ENCODE measurements at places on chromosomes 1 and 21.
A peak's percentile ranks its signal among the peaks of the same experiment; 100 is the strongest.

GRCh38 chr1:203063287-203063686 is 22.5 kb downstream of the MYOG start:
- no peak for DNase-seq

- DNase-seq: no peak
Measured at GRCh38 chr1:28981210-28981609, 66.8 kb downstream of the EPB41 start.

DNA sequence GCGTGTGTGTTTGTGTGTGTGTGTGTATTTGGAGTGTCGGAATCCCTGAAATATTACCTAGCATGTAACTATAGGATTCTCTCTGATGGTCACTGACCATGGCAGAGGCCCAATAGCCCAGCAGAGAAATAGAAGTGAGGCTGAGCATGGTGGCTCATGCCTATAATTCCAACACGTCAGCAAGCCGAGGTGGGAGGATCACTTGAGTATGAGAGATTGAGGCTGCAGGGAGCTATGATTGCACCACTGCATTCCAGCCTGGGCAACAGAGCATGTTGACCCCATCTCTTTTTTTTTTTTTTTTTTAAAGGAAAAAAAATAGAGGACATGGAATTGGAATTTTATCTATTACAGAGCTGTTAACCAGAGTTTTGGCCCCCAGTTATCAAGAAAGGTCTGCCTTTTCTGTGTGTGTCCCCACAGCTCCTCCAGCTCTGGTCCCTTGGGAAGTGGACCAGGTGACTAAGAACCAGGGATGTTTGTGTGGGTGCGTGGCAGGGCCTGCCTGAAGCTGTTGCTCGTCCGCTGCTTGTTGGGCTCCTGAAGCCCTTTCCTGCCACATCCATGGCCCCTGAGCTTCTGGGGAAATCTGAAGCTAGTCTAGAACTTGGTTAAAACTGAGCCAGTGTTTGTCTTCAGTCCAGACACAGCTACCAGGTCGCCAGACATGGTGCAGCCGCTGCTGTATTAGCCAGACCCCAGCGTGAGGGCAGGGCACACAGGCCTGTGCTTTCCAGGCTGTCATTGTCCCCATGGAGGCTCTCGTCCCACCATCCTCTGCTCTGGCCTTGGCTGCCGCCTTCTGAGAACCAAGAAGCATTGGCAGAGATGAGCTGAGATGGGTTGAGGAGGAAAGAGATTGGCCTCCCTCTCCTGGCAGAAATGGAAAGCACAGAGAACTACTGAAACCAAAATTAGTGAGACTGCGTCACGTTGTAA is 25.5 kb downstream of the CAPN9 start:
- peak; percentile 58 for DNase-seq

- DNase-seq: no peak
Measured at GRCh38 chr1:7387053-7387927, 383.8 kb upstream of the VAMP3 start.

DNA sequence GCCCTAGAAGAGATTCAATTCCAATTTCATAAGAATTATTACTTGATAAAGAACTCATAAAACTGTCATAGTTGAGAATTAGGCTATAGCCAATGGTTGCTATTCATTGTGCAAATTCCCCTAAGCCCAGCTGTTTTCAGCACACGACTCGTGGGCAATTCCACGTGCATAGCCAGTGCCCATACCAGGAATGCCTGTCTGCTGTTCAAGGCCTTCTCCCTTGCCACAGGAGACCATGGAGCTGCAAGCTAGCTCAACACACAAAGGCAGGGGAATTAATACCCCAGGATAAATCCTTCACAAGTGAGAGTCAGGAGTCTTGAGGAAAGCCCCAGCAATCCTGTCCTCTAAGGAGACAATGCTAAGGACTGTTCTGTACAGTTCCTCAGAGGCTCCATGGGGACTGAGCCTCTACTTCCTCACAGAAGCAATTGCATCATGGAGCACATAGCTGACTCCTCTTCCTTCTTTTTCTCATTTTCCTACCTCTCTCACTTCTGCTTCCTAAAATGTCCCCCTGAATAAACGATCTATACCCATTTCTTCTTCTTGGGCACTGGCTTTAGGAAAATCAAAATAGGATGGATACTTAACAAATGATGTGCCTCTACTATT is 19.1 kb upstream of the CHRM3 start:
- peak; percentile 19 for DNase-seq

- peak; percentile 77 for DNase-seq
Measured at GRCh38 chr1:58883888-58884482, 100.1 kb upstream of the JUN start.

- DNase-seq: no peak
Measured at GRCh38 chr1:160916666-160917065, 31.7 kb upstream of the ITLN1 start.

DNA sequence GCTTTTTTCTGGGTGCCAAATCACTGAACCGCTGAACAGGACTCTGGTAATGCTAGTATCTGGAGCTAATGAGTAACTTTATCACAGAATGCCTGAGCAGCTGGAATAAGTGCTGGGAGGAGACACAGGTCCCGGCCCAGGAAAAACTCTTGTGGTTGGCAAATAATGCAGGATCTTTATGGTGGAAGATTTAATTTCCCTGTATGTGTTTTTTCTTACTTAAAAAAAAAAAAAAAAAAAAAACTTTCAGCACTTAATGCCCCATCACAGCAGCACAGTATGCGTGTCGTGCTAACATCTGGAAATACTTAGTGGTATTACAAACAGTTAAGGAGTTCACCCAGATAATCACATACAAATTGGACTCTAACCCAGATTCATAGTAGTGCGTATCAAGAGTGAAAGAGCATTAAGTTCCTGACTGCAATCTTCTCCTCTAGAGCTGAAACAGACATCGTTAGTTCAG is 220.7 kb downstream of the TOMM20 start:
- no peak for DNase-seq

DNA sequence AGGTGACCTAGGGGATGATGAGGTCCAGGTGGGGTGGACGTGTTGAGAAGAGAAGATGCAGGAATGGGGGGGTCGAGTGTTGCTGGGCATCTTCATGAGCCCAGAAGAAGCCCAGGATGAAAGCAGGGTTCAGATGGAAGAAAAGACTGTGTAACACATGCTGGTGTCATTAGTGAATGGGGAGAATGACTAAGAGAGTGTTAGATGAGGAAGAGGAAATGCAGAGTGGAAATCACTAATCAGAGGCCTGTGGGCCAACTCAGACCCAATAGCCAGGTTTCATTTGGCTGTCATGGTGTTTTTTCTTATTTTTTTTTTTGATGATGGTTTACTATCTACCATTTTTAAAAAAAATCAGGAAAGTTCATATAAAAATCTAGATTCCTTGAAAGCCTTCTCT is 180.8 kb upstream of the CAMK1G start:
- DNase-seq: no peak

DNA sequence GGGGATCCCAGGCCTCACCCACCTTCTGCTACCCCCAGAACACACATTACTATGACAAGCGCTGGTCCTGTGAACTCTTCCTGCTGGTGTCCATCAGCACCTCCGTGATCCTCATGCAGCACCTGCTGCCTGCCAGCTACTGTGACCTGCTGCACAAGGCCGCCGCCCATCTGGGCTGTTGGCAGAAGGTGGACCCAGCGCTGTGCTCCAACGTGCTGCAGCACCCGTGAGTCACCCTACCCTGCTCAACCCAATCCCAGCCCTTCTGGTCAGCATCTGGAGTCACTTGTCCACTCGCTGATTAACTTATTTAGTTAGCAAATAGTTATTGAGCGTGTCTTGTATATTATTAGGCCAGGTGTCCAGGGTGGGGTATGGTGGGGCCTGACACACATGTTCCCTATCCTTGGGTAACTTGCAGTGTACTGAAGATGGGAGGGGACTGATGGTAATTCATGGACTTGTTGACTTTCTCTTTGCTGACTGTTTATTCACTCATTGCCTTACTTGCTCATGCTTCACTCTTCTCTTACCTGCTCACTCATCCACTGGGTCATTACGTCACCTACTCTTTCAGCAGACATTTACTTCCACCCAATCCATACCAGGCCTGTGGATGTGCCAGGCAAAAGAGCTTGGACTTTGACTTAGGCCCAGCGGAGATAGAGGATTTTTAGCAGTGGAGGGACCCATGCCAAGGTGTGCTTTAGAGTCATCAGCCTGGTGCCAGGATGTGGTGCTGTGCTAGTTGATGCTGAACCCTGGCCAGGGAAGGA is 12.9 kb upstream of the KPNA6 start:
- DNase-seq: no peak

- no peak for DNase-seq
Measured at GRCh38 chr1:6771441-6771769, 13.8 kb upstream of the CAMTA1 start.

DNA sequence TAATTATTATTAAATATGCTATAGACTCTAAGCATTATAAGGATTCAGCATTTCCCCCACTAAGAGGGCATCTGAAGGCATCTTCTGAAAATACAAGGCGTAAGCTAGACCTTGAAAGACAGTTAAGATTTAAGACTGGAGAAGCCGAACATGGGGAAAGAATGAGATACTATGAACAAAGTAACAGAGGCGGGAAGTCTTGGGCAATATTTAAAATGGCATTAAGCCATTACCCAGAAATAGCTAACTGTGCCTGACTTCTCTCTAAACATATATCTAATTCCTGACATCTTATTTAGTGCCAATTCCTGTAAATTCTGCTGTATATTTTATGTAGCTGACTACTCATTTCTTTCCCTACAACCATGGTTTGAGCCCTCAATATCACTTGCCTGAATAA is 20.9 kb downstream of the DPH5 start:
- DNase-seq: no peak

DNA sequence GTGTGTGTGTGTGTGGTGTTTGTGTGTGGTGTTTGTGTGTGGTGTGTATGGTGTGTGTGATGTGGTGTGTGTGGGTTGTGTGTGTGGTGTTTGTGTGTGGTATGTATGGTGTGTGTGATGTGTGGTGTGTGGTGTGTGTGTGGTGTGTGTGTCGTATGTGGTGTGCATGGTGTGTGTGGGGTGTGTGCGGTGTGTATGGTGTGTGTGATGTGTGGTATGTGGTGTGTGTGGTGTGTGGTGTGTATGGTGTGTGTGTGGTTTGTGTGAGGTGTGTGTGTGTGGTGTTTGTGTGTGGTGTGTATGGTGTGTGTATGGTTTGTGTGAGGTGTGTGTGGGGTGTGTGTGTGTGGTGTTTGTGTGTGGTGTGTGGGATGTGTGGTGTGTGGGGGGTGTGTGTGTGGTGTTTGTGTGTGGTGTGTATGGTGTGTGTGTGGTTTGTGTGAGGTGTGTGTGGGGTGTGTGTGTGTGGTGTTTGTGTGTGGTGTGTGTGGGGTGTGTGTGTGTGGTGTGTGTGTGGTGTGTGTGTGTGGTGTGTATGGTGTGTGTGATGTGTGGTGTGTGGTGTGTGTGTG is 106.2 kb upstream of the ADAR start:
- no peak for DNase-seq

DNA sequence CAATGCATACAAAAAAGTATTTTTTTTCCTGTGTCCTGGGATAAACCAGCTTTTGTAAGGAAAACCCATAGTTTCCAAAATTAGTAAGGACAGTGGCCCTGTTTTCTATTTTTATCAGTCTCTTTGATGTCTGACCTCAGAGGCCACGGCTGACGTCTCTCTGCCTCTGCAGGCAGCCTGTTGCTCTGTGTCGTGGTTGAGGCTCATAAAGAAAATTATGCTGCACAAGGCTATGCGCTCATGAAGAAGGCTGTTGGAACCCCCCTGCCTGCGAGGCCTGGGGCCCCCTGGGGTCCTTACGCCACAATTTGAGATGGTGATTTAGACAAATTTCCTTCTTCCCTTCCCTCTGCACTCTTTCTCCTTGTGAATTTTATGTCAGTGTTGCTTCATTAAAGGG is 48.9 kb downstream of the AGPAT3 start:
- peak; percentile 45 for DNase-seq

- no peak for DNase-seq
Measured at GRCh38 chr1:94013367-94013878, 104.2 kb upstream of the GCLM start.

- DNase-seq: no peak
Measured at GRCh38 chr1:176789571-176790090, 326.7 kb downstream of the PAPPA2 start.

GRCh38 chr1:65198096-65198495 is 50.1 kb downstream of the AK4 start:
- no peak for DNase-seq

- DNase-seq: no peak
Measured at GRCh38 chr21:44517175-44517899, 22.7 kb downstream of the KRTAP10-1 start.

DNA sequence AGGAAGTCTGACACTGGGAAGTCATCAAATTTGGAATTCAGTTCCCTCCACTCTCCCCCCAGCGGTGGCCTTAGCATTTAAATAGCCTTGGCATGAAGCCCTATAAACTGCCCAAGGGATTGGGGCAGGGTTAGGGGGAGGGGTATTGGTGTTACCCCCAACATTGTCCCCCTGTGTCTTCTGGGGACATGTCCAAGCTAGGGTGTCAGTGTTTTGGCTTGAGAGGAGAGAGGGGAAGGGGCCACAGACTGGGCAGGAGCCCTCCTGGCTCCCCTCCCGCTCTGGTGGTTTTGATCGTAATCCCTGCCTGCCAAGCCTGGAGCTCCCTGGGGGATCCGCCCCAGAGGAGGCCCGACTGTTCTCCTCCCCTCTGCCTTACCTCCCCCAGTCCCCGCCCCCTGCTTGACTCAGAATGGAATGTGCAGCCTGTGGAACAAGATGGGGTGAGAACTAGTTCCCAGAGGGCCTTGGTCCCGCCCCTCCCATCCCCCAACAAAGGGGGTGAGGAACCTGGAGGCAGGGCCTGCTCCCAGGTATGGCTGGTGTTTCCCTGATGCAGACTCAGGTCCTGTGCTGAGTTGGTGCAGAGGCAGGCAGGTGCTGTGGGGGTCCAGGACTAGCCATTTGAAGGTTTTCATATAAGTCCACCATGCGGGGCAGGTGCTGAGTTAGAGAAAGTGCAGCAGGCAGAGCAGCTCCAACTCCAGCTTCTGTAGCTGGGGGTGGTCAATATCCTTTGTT is 7.4 kb downstream of the SOX13 start:
- no peak for DNase-seq

DNA sequence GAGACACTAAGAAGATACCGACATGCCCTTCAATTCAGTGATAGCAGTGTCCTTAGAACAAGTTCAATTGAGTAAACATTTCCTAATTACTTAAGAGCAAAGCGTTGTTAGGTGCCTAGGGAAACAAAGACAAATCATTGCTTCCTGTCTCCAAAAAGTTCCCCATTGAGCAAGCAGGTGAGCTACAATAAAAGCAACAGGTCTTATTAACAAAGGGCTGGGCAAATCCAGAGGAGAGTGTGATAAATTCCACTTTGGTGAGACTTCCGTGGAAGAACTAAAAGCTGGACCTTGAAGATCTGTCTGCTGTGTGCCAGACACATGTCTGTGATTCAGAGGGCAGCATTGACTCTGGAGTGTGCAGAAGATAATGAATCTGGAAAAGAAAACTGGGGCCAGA is 1.9 kb upstream of the TUT4 start:
- no peak for DNase-seq

- DNase-seq: no peak
Measured at GRCh38 chr1:7284839-7285435, 486.2 kb upstream of the VAMP3 start.

All from KBM-7 (cell line).